ENCODE measurements at places on chromosomes 5 and 9. TPM values are rescaled to one million over a fixed set of nuclear protein-coding genes. Genes with fewer than 3 reads are reported as not detected.

Gene ZNF658
- total RNA-seq: 2.2 TPM

Gene HTR1A
- total RNA-seq: not detected

- H3K4me3 ChIP-seq: no peak overlapping the region
- H3K27ac ChIP-seq: no peak overlapping the region
- H3K27me3 ChIP-seq: no peaks in the 10 kb centered on the region
Measured at GRCh38 chr5:172102218-172102870, 85.7 kb downstream of the STK10 start.

DNA sequence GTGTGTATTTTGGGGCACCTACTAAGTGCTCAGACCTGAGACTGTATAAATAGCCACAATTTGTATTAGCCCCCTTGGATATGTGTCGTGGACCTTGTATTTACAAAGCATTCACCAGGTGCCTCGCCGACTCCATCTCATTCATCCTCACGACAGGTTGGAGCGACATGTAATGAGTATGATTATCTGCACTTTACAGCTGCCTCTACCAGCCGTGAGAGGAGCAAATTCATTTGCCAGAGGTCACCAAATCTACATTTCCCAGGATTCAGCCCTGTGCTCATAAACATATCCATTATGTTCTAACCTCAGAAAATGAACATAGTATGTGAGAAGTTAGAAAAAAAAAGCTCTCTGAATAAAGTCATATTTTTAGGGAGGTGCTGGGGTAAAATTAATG lies 167.4 kb downstream of the ZDHHC21 start:
- H3K27ac ChIP-seq: no peak overlapping the region
- DNase-seq: no peak
- no peaks in the 10 kb centered on the region for H3K36me3 ChIP-seq

GRCh38 chr5:143923634-143924266 lies 111.8 kb downstream of the HMHB1 start:
- no peaks in the 10 kb centered on the region for H3K4me1 ChIP-seq
- H3K27ac ChIP-seq: no peak overlapping the region
- H3K36me3 ChIP-seq: no peaks in the 10 kb centered on the region
- no peak for DNase-seq
- no peak overlapping the region for H3K4me3 ChIP-seq

DNA sequence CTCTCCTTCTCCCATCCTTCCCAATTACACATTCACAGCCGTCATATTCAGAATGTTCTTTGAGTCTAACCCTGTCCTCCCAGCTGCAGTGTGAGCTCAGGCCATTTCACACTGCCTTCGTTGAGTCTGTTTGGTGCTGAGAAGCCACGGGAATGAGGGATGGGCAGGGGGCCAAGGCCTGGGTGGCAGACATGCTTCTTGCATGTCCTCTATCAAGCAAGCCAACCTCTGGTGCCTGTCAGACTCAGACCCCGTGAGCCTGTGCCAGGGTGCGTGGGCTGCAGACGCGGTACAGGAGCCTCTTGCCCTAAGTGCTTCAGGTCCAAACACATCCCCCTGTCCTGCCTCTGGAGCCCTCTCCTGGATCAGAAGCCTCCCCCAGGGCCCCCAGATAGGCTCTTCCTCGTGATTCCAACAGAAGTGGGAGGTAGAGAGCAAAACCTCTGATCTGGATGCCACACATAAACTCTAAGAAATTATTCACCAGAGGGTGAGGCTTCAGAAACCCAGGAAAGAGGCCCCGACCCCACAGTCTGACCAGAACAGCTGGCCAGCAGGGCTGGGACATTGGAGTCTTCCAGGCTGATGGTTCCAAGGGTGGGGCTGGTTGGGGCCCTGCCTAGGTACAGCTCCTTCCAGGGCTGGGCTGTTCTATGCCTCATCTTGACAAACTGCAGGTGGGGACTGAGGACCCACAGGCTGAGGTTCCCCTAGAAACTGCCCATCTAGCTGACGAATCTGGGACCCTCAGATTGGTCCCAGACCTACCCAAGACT lies 46.7 kb upstream of the CDKN2AIPNL start:
- H3K4me1 ChIP-seq: no peaks in the 10 kb centered on the region
- no peak for DNase-seq
- no peak overlapping the region for H3K27ac ChIP-seq
- H3K36me3 ChIP-seq: no peaks in the 10 kb centered on the region
- H3K27me3 ChIP-seq: no peaks in the 10 kb centered on the region
- H3K4me3 ChIP-seq: no peak overlapping the region

DNA sequence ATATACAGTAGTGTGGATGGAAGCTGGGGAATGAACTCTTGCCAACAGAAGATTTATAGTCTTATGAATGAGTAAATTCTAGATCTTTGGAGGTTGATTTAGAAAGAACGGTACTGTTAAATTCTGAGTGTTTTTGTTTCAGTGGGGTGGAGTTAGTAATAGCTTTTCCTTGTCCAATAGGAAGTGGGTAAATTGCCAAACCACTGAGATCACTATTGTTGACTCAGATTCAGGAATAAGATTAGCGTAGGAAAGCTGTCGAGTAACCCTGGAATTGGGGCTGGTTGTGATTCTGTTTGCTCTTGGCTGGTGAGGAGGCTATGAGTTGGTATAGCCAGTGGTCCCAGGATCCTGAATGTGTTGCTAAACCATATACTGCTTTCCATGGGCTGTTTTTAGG lies 155.6 kb downstream of the ARHGAP26 start:
- peak overlapping the region; percentile 9 for H3K4me3 ChIP-seq
- H3K36me3 ChIP-seq: no peaks in the 10 kb centered on the region
- peaks cover 13% of the 10 kb centered on the region for H3K4me1 ChIP-seq
